ENCODE measurements at places on chromosomes 11 and 22. TPM values are rescaled to one million over a fixed set of nuclear protein-coding genes. Genes with fewer than 3 reads are reported as not detected.

Gene C11orf16
- not detected for total RNA-seq

Gene CYP2D6
- 7.2 TPM for total RNA-seq

Gene SLC22A6
- total RNA-seq = not detected

GRCh38 chr11:102539567-102539966 lies 9.0 kb upstream of the MMP7 start:
- no peak for DNase-seq

GRCh38 chr11:40129266-40129665 lies 1330.2 kb downstream of the LRRC4C start:
- DNase-seq = no peak

DNA sequence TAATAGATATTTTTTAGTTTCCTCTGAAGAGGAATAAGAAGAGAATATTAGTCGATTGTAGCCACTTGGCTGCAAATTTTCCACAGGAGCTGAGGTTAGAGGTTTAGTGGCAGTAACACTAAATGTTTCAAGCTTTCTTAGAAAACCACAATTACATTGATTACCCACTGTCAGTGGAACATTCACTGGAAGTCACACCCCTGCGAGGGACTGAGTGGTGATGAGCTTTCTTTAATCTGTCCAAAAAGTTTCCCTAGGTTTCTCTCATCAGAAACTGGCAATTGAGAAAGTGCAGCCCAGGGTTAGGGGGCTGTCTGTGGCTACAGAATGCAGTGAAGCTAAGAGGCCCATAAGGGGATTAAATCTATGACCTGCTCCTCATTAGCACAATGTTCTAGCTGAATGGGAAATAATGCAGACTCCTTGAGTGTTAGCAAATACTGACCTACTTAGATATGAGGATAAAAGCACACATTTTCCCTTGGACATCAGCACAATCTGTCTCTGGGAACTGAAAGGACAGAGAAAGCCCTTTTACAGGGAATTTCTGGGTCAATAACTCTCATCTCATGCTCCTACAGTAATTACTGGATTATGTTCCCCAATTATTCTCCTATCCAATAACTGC lies 189.5 kb downstream of the FAM76B start:
- DNase-seq = no peak

Gene TRIM64C
- total RNA-seq = not detected

Gene CBLIF
- not detected for total RNA-seq

Gene MB
- total RNA-seq = not detected

- no peak for DNase-seq
These were observed 908 bp downstream of the LIMK2 start for GRCh38 chr22:31212783-31213629.

- no peak for DNase-seq
These were observed 47.1 kb upstream of the NECTIN1 start for GRCh38 chr11:119776031-119776636.

Gene IGLL1
- total RNA-seq = not detected

DNA sequence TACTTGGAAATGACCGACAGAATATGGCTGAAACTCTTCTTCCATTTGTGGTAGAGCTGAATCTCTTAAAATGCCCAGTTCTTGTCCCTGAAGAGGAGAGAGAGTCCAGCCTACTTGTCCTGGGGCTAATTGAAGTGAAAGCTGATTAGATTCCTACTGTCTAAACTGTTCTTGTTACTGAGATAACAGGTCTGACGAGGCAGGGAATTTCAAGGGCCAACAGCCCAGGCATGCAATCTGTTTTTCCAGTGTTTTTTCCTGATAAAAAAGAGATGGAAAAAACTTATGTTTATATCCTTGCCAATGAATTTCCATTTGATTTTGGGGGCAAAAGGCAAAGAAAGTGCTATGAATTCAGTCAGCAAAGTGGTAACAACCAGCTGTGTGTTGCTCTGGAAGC lies 195.5 kb downstream of the ETS1 start:
- no peak for DNase-seq

Gene ISX
- 2.6 TPM for total RNA-seq

DNA sequence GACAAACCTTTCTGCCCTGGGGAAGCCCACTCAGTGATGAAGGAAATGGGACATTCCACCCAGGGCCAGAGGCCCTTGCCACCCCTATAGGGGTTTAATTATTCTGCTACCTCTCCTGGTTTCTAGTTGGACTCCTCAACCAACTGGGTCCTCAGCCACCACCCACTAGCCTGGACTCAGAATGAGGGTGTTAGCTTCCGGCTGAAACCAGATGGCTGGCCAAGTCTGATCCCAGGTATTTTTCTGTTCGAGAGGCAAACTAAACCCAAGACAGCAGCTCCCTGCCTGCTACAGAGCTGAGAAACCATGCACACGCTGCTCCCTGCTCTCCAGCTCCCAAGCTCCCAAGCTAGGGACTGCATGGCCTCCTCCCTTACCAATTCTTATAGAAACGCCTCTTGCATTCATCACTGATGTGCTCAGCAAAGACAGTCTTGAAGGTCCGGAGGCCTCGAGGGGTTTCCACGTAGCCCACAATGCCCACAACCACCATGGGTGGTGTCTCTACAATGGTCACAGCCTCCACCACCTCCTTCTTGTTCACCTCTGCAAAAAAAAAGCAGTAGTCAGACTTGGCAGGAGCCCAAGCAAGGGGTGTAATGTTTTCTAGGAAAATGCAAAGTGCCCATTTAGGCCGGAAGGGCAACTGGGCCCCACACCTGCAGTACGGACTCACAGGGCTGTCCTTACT lies 2.2 kb downstream of the RPL3 start:
- DNase-seq = no peak

DNA sequence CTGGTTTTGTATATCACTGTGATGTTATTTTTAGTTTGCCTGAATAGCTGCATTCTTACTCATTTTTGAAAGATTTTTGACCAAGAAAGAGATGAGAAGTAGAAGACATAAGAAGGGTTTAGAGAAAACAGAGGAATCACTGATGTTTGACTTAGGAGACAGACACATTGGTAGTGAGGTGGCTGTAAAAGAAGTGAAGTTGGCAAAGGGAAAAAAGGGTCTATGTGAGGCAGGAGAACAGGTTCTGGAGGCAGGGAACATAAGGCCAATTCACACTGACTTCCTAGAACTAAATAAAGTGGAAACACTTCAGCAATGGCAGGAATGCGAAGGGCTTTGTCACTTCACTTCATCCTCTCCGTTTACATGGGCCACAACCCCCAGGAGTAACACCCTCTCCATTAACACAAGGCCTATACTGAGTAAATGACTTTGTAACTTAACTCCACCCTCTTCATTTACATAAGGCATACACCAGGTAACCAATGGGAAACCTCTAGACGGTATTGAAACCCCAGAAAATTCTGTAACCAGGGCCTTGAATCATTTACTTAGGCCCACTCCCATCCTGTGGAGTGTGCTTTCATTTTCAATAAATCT lies 36.5 kb downstream of the CTSC start:
- DNase-seq = no peak

Gene RAB38
- total RNA-seq = 46.7 TPM

DNA sequence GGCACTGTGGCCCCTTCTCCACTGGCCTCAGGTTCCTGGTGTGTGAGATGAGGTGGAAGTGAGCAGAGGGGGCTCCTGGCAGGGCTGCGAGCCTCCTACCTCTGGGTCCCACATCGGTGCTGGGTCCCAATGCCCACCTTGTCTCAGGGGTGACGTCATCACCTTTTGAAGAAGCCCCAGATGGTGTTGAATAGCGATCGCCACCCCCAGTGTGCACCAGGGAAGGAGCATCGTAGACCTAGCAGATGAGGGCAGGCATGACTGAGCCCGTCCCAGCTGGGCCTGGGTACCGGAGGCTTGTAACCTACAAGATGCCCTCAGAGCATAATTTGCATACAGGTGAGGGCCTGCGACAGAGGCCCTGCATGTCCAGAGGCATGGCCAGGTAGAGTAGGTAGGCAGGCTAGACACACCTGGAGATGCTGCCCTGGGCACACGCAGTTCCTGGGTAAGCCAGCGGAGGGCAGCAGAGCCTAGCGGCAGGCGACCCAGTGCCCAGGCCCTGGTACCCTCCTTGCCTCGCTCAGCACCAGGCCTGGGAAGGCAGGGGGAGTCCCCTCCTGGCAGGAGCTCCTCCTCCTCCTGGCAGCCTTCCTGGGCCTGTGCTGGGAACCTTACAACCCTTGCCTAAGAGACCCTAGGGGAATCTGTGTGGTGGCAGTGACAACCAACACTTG lies 52.5 kb downstream of the TPCN2 start:
- DNase-seq = peak; percentile 61

DNA sequence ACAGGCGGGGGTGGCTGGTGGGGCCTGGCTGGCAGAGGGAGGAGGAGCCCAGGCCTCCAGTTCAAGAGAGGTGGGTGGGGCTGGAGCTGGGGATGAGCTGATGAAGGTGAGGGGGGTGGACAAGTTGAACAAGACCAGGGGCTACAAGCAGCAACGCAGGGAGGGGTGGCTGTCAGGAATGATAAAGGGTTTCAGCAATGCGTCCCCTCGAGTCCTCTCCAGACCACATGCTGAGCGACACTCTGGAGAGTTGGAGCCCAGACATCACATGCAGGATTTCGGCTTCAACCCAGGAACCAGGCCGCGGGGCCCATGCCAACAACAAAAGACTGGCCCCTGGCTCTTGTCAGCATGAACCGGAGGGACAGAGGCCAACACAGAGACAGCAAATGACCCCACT lies 480.3 kb downstream of the BRD1 start:
- DNase-seq = no peak

DNA sequence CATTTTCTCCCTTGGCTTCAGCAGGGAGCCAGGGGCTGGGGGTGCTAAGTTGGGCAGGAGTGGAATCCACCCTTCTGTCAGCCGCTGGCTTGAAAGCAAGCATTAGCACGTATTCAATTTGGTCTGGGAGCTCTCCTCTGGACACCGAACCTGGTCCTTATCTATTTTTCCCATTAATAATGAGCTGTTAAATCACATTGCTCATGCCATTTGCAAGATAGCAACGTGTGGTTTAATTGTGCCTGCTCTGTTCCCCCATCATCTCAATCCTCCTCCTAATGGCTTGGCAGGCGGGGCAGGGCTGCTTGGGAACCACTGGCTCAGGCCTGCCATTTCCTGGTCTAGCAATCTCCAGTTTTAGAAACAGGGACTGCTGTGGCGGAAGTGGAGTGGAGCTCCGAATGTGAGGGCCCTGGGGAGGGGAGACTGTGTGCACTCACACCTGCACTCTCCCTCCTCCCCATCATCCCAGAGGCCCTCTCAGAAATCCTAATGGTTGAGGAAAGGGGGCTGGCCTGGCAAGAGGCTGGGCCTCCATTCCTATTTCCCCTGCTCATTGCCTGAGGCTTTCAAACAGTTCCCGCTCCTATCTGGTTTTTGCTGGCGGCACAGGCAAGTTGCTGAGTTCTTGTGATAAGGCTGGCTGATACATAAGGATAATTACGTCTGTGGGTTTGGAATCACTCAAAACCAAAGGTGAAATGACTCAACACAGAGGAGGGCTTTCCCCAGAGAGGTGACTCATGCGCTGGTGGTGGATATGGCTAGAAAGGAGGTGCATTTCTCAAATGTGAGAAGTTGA lies 201.2 kb upstream of the E2F8 start:
- no peak for DNase-seq

Gene RFPL3
- total RNA-seq = not detected

GRCh38 chr11:75204685-75205563 lies 35.6 kb upstream of the TPBGL start:
- peak; percentile 70 for DNase-seq

DNA sequence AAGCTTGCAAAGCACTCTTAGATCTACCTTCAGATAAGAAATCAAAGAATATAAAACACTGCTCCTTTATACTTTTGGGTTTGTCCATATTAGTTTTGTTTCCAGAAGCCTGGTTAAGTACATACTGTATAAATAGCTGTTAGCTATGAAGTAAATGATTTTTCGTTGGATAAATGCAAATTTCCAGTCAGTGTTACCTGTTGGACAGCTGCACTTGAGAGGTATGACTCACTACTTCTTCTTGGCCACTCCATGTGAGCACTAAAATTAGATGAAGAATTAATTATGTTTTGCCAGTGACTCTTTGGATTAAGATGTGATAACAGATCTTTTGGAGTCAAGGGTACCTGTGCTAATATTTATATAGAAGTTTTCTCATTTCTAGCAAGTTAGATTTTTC lies 9.5 kb upstream of the TSG101 start:
- DNase-seq = no peak

Gene OVCH2
- total RNA-seq = 8.5 TPM

DNA sequence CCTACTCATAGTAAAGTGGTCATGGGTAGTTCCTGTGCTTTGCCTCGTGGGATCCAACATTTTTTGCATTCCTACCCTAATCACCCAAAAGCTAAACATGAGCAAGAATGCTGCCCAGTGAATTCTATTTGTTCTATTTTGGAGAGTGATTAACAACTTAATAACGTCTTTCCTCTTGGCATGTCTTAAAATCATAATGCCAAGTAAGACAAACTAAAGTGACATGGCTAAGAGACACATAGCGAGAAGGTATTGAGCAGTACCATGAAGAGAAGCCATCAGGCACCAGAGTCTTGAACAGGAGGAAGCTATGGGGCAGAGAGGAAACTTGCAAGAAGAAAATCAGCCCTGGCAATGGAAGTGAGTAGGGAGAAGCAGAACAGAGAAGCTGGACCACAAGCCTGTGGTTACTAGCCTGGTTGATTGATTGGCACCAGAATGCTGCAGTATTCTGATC lies 32.0 kb downstream of the EXPH5 start:
- DNase-seq = no peak

Gene DDX10
- total RNA-seq = 38.5 TPM

GRCh38 chr22:47143249-47143938 lies 380.9 kb downstream of the TBC1D22A start:
- DNase-seq = no peak

- no peak for DNase-seq
These were observed 108.2 kb downstream of the RASSF10 start for GRCh38 chr11:13117344-13117743.

DNA sequence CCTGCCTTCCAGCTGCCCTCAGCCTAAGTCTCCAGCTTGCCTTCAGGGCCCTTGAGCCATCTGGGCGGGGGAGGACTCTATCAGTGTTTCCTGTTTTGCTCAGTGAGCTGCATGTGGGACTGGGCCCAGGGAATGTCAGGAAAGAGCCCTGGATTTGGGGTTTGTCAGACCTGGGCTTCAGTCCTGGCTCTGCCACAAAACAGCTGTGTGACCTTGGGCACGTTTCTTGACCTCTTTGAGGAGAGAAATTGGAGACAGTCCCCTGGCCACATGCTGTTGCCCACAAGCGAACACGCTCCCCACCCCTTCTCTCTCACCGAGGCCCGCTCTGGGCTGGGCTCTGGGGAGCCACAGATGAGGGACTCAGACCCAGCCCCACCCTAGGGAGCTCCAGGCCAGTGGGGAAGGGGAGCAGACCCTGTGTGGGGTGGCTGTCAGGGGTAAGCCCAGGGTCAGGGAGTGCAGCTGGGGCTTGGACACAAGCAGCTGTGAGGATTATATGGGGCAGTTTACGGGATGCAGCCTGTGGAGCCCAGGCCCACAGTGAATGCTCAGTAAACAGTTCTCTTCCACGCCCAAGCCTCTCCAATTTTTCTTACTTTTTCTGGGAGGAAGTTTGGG lies 12.3 kb downstream of the MYO7A start:
- DNase-seq = no peak

Gene GRAP2
- not detected for total RNA-seq

- no peak for DNase-seq
These were observed 3.5 kb upstream of the UVRAG start for GRCh38 chr11:75811485-75811884.

Gene TMPRSS4
- 0.66 TPM for total RNA-seq

Gene SLC7A4
- 3.2 TPM for total RNA-seq
